ENCODE measurements at places on chromosomes 4 and X. TPM values are rescaled to one million over a fixed set of nuclear protein-coding genes. Genes with fewer than 3 reads are reported as not detected.

DNA sequence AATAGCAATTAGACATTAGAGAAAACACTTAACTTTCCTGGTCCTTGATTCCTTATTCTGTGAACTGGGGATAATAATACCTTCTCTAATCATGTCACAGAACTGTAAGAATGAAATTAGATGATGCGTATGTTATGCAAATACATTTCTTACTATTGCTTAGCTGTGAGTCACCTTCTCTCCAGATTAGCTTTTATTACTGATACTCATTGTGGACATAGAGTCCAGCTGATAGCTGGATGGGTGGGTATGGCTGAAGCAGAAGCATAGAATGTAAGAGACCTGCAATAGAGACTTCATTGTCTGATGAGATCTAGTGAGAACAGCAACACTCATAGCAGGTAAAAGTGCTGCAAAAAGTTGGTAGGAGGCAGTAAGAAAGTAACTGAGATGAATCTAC lies 437.2 kb upstream of the ZFP42 start:
- DNase-seq, result no peak

The COQ2 gene
- 27.3 TPM for total RNA-seq

DNA sequence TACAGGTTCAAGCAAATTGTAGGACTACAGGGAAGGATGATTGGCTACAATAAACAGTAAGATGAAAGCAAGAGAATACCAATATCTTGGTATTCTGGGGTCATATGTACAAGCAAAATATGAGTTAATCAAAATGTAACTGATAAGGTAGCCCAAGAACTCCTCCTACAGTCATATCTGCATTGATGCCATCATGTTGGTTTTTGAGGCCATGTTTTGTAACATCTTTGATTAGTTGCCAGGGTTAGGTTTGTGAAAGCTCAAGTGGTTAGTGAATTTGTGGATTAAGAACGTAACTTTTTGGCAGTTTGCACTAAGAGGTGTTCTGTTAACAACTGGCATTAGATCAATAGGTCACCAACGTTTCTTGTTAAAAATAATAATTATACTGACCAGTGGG lies 59.6 kb downstream of the USP9X start:
- DNase-seq, result no peak

The ARL13A gene
- total RNA-seq, result not detected

The RRH gene
- total RNA-seq, result not detected

DNA sequence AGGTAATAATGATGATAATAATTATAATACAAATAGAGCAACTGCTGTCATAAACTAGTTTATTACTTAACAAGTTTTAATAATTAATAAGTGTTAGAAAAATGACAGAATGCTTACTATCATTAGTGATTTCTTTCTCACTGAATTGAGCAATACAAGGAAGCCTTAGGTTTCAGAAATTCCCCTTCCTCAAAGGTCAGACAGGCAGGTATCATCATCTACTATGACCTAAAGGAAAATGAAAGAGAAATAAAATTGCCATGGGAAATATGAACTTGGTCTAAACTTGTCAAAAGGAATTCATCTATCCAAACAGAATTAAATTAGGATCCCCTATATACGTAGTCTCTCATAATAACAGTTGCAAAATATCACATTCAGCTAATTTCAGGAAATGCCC lies 56.3 kb upstream of the SLC7A11 start:
- no peak for DNase-seq

- DNase-seq, result no peak
Measured at GRCh38 chr4:172188248-172188988, 375.2 kb downstream of the GALNTL6 start.

The SLC34A2 gene
- 0.08 TPM for total RNA-seq

DNA sequence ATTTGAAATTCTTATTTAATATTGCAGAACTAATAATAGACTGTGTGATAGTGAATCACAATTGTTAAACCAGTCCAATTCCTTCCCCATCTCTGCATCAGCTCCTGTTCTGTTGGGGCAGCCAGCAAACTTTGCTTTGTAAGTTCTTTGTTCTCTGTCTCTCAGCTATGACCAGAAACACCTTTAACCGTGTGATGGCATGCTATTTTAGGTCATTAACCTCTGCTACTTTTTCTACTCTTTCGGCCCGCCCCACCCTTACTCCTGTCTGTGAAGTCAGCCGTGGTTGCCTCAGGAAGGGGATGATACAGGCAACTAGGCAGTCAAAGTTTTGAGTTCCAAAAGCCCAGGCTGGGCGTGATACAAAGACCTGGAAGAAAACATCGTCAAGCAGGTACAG lies 51.3 kb upstream of the EGFL6 start:
- DNase-seq, result no peak

GRCh38 chr4:124177647-124178425 lies 534.7 kb downstream of the ANKRD50 start:
- no peak for DNase-seq

DNA sequence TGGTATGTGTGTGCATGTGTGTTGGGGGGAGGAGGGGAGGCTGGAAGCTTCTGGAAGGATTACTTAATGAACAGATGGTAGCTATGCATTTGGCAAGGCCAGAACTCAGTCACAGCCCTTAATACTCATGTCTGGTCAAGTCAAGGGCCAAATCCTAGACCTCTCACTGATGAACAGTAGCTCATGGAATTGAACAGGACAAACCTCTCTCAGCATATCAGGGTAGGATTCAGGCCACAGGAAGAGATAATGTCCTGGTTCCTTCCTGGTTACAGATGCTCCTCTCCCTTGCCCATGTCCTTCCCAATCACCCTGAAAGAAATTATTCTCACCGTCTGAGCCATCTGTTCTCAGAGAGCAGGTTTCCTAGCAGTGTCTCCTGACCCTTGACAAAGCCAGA lies 165.7 kb downstream of the SOWAHB start:
- no peak for DNase-seq

The DDIT4L gene
- total RNA-seq, result 0.43 TPM

- no peak for DNase-seq
Measured at GRCh38 chrX:31112226-31112999, 40.6 kb upstream of the FTHL17 start.

The GPRASP3 gene
- 7.0 TPM for total RNA-seq

DNA sequence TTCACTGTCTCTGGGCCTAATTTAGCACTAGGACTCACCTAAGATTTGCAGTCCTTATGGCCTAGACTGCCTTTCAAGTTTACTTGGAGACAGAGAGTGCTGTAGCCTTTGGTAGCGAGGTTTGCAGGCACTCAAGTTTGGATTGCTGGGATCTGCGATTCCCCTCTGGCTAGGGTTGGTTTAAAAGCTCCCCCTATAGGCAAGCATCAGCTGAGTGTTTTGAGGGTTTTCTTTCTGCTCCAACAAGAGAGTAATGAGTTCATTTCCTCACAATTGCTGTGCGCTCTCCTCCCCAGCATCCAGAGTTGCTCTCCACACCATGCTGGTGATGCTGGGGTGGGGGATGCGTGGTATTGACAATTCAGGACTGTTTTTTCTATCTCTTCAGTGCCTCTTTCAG lies 206.9 kb downstream of the GLUD2 start:
- DNase-seq, result no peak

DNA sequence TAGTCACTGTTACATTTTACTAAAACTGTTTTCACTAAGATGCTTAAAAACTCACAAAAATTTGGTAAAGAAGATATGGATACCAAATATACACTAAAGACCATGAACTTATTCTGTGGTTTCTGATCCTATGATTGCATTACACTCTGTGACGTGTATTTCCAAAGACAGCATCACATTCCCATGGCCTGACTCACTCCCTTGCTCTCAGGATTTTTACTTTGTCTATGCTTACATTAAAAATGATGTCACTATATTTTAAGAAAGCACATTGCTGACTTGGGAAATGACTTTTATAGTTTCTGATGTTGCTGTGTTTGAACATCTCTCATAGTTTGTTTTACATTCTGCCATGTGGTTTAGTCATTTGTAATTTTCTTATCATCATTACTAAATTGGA lies 327.9 kb upstream of the MAGEB18 start:
- DNase-seq, result no peak

DNA sequence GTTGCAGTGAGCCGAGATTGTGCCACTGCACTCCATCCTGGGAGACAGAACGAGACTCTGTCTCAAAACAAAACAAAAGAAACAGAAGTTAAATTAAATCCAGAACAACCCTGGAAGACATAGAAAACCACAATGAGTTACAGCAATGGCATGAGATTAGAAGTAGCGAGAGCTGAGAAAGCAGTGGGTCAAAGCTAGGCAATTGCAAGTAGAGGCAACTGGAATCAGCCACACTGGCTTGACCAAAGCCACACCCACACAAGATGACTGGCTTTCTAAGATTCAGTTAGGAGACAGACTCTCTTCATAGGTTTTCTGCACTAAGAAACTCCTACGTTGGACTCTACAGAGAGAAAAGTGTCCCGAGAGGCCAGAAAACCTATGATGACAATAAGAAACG lies 443.0 kb downstream of the GPM6A start:
- DNase-seq, result no peak

DNA sequence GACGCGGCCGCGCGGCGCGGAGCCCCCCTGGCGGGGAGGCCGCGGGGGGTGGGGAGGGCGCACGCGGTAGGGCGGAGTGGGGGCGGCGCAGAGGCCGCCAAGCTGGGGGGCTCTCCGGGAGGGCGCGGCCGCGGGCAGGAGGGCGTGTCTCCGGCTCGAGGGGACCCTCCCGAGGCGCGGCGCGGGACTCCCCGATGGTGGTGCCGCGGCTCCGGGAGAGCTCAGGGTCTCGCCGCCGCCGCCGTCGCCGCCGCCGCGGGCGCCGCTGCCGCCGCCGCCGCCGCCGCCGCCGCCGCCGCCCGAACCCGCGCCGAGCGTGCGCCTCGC lies 165 bp upstream of the PTCHD1 start:
- DNase-seq, result no peak

The MAGED4B gene
- total RNA-seq, result 2.7 TPM

DNA sequence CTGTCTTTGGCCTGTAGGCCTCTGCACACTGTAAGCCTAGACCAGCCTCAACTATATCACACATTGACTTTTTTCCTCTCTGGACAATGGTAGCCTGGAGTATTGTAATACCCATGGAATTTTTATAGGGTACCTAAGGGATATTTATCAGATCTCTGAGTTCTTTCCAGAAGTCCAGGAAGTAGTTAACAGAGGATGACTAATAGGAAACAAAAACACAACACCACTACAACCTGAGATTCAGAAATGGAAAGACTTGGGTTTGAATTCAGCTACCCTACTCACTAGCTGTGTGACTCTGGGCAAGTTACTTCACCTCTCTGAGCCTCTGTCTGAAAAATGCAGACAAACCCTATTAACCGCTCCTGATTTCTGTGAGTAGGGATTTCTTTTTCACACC lies 7.7 kb upstream of the STX18 start:
- no peak for DNase-seq

The TMEM271 gene
- total RNA-seq, result not detected

The RAI2 gene
- 19.1 TPM for total RNA-seq

The GLRA3 gene
- not detected for total RNA-seq

The NALF2 gene
- 41.1 TPM for total RNA-seq

GRCh38 chr4:141807103-141807891 lies 170.9 kb downstream of the IL15 start:
- no peak for DNase-seq

GRCh38 chr4:5471206-5471605 lies 237.2 kb downstream of the EVC2 start:
- no peak for DNase-seq

- peak; percentile 48 for DNase-seq
Measured at GRCh38 chr4:2251073-2251794, 9.3 kb upstream of the HAUS3 start.

The NPY5R gene
- total RNA-seq, result not detected

- no peak for DNase-seq
Measured at GRCh38 chrX:30906726-30907125, 17.7 kb upstream of the TAB3 start.

DNA sequence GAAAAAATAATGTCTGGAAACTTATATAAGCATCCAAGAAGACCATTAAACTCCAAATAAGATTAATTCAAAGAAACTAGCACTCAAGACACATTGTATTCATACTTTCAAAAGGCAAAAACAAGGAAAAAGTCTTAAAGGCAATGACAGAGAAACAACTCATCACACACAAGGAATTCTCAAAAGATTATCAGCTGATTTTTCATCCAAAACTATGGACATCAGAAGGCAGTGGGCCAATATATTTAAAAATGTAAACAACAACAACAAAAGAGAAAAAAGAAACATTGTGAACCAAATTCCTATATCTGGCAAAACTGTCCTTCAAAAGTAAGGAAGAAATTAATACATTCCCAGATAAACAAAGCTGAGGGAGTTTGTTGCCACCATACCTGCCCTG lies 711.4 kb upstream of the GALNTL6 start:
- no peak for DNase-seq

DNA sequence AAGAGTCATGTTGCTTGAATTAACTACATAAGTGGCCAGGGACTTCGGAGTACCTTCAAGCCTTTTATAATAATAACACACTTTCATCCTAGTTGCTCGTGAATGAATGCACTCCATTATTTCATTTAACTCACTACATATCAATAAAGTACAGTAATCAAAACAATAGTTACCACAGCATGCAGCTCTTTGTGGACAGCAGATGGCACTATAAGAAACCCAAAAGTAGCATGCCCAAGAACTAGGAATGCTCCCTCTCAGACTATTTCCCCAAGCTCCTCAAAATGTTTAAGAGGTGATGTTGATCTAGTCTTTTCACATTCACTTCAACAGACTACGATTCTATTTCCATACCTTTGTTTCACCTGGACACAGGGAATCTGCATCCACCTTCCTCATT lies 500.8 kb upstream of the DIAPH2 start:
- DNase-seq, result no peak

GRCh38 chr4:5452156-5452555 lies 256.2 kb downstream of the EVC2 start:
- no peak for DNase-seq

DNA sequence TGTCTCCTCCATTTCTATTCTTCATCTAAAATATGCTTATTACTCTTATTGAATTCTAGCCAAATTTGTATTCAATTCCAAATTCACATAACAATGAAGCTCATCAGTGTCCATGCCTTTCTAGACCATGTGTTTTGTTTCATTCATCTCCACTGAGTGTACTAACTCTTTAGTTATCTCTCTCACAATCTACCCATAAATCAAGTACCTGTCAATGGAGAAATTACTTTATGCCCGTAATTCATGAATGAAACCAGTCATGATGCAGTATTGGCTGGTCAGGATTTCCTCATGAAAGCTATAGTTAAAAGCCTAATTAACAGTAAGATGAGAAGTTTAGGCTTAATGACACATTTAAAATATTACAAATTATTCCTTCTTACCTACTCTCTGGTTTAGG lies 12.2 kb upstream of the TMPRSS11F start:
- no peak for DNase-seq

The ASMT gene
- not detected for total RNA-seq

DNA sequence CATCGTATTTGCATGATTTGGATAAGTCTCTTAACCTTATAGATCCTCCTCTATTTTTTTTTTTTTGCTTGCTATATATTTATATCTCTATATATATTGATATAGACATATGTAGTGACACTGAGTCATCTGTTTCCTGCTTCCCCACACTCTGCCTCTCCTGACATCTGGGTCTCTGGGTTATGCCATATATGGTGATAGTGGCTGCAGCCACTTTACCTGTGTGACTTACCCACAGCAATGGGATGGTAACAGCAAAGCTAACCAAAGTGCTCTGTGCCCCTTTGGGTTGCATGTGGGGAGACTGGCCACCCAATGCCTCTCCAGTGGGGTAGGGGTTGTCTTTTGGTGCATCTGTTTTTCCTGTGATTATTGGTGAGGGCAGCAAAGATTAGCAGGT lies 14.5 kb downstream of the CMC4 start:
- no peak for DNase-seq

GRCh38 chrX:144334577-144334976 lies 450.7 kb downstream of the UBE2NL start:
- no peak for DNase-seq

- no peak for DNase-seq
Measured at GRCh38 chr4:53963336-53963735, 101.1 kb downstream of the CHIC2 start.

- DNase-seq, result no peak
Measured at GRCh38 chr4:158090323-158090722, 82.5 kb downstream of the GASK1B start.
